Daoy (cell line): ENCODE measurements at places on chromosomes 13 and 19. TPM values are rescaled to one million over a fixed set of nuclear protein-coding genes. Genes with fewer than 3 reads are reported as not detected.

DNA sequence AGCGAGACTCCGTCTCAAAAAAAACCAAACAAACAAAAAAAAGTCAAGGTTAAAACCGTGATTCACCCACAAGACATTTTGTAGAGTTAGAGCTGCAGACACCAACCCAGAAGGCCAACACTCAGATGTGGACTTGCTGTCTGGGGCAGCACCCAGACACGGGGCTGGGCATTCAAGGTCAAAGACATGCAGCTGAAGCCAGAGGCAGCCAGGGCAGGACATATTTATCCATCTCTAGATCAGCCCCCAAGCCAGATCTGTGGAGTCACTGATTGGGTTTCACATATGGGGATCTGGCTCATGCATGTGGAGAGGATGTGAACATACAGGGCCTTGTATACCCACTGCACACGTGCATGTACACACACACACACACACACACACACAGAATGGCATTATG lies 3.6 kb downstream of the KLK15 start:
- no peak for DNase-seq

DNA sequence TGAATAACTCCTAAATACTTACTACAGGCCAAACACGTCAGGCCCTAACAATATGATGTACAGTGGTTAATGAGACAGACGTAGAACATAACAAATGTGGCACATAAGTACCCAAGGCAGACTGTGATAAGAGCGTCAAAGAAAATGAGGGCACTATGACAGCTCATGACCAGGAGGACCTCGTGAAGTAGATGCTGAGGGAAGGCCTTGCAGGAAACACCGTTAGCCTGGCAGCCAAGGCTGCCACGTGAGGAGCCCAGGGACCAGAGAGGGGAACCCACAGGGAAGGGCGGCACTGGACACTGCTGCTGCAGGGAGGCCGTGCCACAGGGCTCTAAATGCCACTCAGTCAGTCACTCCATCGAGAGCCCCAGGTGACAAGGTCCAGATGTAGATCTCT lies 5.7 kb downstream of the TUBGCP3 start:
- no peak for DNase-seq

DNA sequence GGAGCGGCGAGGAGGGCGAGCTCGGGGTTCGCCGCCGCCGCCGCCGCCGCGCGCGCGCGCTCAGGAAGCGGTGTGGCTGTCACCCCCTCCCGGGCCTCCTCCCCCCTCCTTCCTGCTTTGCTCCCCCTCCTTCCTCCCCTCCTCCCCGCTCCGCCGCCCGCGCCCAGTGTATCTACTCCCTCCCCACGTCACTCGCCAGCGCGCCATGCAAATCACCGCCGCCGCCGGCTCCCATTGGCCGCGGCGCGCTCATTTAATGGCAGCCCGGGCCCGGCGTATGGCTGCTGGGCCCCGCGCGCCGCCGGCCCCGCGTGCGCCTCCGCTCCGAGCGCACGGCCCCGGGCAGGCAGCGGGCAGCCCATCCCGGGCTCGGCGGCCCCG lies 335 bp upstream of the SOX1 start:
- DNase-seq: peak; percentile 95

CACNA1A gene
- total RNA-seq: 2.3 and 5.0 TPM in 2 replicates

PSG2 gene
- total RNA-seq: not detected in 2 replicates

CEACAM4 gene
- total RNA-seq: not detected in 2 replicates

ANGPTL8 gene
- total RNA-seq: not detected in 2 replicates
